Astrocyte of the cerebellum (primary cell): ENCODE measurements at places on chromosomes 12 and 14.

DNA sequence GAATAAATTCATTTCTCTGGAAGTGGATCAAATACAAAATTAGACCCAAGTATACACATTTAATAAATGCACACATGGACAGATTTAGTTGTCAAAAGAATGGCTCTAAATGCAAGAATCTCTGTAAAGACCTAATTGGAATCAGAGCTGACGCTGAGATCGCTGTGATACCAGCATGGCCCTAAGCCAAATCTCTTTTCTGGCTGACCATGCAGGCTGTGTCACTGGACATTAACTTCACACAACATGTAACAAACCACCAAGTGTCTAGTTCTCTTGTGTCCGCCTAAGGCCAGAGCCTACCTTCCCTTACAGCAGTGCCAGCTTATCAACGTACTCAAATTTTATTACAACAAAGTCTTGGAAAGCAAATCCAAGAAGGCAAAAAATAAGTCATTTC, 127.5 kb downstream of the MED13L start:
- no peak for DNase-seq

GRCh38 chr12:107327651-107328182, 234.4 kb upstream of the CRY1 start:
- no peak for DNase-seq

- DNase-seq, result no peak
Observed at GRCh38 chr12:74846116-74846515, 308.5 kb downstream of the ATXN7L3B start.

DNA sequence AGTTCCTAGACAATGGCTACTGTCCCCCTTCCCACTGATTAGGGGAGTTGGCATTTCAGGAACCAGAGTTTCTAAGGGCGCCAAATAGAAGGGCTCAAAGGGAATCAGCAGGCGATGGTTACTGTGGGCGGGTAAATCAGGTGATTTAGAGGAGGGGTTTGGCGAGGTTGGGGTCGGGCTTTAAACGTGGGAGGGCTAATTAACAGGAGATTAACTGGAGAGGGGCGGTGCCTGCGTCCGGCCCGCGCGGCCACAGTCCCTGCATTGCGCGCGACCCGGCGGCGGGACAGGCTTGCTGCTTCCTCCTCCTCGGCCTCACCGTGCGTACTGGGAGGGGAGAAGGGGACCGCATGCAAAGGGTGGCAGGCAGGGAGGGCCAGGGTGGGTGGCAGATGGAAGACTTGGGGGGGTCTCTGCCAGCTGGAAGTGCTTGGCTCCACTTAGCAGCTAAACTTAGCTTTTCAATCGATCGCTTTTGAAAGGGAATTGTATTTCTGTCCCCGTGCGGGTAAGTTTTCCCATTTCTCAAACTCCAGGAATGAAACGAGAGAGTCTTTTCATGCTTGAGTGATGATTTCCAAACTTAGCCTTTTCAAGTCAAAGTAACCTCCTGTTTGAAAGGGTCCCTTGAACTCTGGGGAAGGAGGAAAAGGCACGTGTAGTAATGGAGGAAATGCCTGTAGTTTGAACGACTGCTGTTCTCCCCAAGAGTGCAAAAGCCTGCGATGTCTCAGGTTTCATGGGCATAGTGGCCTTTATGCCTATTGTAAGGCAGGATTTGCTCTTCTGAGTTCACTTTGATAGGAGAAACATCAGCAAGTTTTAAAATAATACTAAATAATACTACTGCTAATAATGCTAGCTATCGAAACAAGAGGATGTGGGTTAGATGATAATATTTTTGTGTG, at the start of gene MGST1:
Gene MGST1 (plus strand): TSS at position 255 of the 908 bp plus-strand sequence. CDS start 6,608 bp downstream, outside the sequence.
- no peak for DNase-seq

GRCh38 chr14:97137705-97138104, 340.5 kb downstream of the VRK1 start:
- no peak for DNase-seq

DNA sequence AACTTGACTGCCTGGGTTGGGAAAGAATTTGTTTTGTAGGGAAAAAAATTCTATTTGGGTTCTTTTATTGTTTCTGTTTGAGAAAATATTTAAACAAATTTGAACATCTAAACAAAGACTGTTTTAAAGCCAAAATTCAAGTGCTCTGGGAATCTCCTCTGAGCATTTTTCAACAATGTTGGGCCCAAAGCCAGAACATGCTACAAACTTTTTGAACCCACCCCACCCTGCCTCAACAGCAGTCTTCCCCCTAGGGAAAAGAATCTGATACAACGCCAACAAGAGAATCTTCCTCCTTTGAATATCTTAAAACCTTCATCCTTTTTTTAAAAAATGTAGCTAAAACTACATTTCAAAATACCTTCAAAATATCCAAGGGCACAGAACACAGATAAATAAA, 20.4 kb upstream of the NID2 start:
- no peak for DNase-seq

- DNase-seq, result no peak
Observed at GRCh38 chr12:20319366-20319765, 49.0 kb upstream of the PDE3A start.

GRCh38 chr12:79531518-79531917, 159.2 kb downstream of the PAWR start:
- no peak for DNase-seq

DNA sequence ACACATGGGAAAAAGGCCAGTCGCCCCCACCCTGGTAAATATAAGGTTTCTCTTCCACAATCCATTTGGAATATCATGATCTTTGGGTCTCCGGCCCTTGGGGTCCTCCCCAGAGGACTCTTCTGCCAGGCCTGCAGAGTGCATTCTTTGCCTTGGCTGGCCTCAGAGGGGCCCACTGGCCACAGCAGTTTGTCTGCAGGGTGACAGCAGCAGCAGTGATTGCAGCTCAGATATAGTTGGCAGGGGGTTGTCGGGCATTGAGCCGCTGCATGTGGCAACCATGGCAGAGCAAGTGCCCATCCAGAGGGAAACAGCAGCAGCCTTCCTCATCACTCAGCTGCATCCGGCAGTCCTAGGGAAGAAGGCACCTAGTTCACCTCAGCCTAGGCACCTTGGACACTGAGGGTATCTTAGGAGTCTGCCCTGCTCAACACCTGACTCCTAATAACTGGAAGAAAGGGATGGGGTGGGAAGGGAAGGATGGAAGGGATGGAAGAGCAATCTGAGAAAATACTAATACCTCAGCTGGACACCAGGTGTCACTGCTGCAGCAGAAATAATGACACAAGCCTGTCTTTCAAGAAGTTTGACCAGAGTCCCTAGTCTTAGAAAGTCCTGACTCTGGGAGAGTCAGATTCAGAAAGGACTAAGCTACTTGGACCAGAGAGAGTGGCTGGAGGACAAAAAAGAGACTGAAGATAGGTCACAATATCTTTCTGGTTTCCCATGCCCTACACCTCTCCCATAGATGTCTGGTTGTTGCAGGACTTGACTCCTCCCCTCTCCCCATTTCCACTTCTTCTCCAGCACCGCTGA, 8.9 kb downstream of the AJUBA start:
- peak; percentile 58 for DNase-seq

GRCh38 chr12:55068416-55069010, 48.7 kb downstream of the NEUROD4 start:
- peak; percentile 31 for DNase-seq

GRCh38 chr14:69091006-69091405, 61.9 kb downstream of the DCAF5 start:
- no peak for DNase-seq

DNA sequence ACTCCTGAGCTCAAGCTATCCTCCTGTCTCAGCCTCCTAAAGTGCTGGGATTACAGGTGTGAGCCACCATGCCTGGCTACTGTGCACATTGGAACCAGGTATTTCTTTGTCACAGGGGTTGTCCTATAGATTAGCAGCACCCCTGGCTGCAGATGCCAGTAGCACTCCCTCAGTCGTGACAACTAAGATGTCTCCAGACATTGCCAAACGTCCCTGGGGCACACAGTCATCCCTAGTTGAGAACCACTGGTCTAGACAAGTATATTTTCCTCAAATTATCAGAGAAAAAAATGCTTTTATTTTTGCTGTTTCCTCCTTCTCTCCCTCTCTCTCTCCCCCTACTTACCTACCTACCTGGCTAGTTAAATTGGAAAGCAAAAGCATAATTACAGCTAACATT, 17.9 kb upstream of the P2RX7 start:
- DNase-seq, result no peak

DNA sequence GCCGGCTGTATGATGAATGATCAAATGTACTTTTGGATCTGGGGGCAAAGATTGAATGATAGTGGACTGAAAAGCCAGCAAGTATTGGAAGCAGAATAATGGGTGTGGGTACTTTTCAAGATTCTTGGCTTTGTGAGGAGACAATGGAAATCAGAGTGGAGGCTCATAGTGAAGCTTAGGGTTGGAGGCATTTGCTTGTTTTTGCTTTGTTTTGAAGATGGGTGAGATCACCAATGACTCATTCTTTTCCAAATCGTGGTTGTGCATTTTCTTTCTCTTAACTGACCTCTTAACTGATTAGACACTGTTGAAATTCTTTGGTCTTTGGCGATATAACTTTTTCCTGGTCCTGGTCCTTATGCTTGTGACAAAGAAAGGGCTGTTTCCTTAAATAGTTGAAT, 54.4 kb downstream of the PELI2 start:
- peak; percentile 73 for DNase-seq

DNA sequence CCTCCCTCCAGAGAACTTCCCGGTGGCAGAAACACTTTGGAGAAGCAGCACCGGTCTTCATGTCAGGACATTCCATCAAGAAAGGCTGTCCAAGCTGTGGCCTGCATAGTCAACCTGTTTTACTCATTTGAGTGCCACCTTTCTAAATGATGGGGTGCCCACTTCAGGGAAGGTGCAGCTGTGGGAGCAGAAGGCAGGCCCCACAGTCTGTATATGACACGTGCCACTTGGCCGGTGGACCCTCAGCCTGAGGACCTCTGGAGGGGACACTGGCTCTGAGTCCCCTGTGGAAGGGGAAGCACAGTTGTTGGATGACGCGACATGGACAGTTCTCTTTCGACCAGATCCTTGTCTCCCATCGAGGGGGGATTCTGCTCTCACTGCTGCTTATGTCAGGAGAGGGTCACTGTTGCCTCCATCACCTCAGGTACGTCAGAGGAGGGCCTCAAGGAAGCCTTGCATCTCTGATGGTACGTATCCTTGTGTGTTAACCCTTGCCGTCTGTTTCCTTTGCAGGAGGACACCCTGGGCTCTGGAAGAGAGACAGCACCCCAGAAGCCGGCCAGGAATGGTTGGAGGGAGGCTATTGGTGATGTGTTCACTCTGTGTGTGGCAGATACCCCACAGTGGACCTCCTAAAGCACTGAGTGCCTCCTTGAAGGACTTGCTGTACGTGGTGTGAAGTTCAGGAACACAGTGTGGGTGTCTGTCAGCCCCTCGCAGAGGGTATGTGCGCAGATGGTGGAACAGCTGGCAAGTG, 132.1 kb upstream of the RTL1 start:
- DNase-seq, result no peak

GRCh38 chr12:124321556-124322270, 26.8 kb downstream of the RFLNA start:
- DNase-seq, result no peak

GRCh38 chr12:97924122-97924521, 461.5 kb downstream of the RMST start:
- DNase-seq, result no peak

DNA sequence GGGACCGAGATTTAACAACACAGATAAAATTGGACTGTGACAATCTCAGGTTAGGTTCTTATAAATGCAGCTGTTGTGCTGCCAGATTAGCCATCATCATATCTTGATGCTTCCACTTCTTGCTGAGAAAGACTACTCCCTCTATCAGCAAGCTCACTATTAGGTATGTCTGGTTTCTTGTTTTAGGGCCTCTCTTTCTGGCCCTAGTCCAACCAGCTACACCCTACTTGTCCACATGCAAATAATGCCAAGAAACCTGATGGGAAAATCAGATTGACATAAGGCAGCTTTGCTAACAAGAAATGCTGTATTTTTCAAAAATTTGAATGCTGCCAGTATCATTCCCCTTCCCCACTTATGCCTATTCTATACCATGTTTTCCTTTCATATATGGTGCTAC, 296.0 kb downstream of the RMST start:
- DNase-seq, result no peak

- no peak for DNase-seq
Observed at GRCh38 chr12:80632835-80633234, 74.6 kb upstream of the MYF6 start.

- no peak for DNase-seq
Observed at GRCh38 chr12:121874071-121874470, 14.5 kb upstream of the PSMD9 start.

DNA sequence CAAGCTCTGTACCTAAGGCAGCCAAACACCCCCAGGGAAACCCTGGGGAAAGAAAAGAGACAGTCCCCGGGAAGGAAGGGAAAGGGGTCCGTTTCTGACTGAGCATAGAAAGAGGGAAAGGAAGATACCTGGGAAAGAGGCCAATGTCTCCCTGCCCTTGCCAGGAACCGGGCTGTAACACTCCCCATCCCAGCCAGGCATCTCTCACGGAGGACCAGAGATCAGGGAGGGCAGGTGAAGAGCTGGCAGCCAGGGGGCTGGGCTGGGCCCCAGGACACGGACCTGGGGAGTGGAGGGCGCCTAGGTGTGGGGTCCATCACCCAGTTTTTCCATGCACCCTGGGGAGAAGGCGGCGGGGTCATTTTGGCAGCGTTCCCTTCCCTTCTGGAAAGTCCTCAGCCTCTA, 18.9 kb upstream of the PLEKHH1 start:
- DNase-seq, result no peak

DNA sequence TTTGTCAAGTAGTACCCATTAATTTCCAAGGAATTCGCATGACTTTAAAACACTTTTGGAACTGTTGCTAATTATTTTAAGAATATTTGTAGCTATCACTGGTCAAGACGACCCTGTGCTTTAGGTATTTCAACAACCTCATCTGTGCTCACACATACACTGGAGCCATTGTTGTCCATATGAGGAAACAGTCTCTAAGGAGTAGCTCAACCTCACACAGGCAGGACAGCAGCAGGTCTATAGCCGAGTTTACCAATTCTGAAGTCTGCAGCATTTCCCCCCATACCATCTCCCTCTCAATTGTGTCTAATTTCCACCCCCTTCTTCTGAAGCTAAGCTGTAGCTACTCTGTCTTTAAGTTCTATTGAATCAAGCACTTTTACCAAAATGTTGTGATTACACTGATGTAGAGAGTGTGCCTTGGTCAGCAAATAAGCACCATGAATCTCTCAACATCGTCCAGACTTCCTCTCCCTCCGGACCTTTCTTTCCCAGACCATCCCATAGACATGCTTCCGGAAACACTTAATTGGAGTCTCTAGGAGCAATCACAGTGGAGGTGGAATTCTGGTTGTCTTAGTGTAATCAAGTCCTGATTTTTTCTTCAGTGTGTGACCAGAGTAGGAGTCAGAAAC, 48.5 kb upstream of the NUAK1 start:
- DNase-seq, result no peak

GRCh38 chr12:16096273-16096849, 181.1 kb downstream of the SLC15A5 start:
- no peak for DNase-seq

GRCh38 chr14:57884175-57884574, 18.3 kb upstream of the SLC35F4 start:
- no peak for DNase-seq

GRCh38 chr12:1117970-1118563, 127.0 kb downstream of the ERC1 start:
- DNase-seq, result peak; percentile 80

- DNase-seq, result no peak
Observed at GRCh38 chr14:92988786-92989755, 66.1 kb downstream of the CHGA start.

- peak; percentile 16 for DNase-seq
Observed at GRCh38 chr12:102095677-102096263, 24.1 kb downstream of the NUP37 start.
